ENCODE measurements at places on chromosomes 2 and 18. TPM values are rescaled to one million over a fixed set of nuclear protein-coding genes. Genes with fewer than 3 reads are reported as not detected.

DNA sequence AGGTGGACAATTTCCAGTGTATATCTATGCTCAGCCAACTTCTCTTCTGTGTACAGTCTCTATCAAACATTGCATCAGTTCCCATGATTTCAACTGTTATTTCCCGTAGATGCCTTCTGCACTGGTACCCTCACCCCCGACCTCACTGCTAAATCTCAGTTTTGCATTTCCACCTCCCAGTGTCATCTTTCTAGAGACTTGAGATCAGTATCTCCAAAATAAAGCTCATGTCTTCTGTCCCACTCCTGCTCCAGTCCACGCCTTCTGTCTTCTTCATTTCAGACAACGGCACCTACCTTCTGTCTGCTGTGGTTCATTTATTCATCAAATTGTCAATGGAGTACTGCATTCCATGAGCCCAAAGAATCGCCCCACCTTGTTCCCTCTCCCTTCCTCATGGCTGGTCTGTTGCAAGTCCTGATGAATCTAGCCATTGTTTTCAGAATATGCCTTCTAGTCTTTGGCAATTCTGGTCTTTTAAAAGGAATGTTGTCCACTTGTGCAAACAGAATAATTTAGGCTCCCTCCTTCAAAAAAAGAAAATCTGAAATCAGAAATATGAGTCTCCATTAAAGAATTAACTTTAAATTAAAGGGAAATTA, 23.3 kb upstream of the NPAS2 start:
- DNase-seq = no peak

- no peak for DNase-seq
Measured at GRCh38 chr2:236753606-236754270, 184.1 kb downstream of the ACKR3 start.

Gene PROM2
- polyA plus RNA-seq = 44.5 TPM

GRCh38 chr2:188293601-188294351, 2.1 kb downstream of the GULP1 start:
- peak; percentile 70 for DNase-seq

DNA sequence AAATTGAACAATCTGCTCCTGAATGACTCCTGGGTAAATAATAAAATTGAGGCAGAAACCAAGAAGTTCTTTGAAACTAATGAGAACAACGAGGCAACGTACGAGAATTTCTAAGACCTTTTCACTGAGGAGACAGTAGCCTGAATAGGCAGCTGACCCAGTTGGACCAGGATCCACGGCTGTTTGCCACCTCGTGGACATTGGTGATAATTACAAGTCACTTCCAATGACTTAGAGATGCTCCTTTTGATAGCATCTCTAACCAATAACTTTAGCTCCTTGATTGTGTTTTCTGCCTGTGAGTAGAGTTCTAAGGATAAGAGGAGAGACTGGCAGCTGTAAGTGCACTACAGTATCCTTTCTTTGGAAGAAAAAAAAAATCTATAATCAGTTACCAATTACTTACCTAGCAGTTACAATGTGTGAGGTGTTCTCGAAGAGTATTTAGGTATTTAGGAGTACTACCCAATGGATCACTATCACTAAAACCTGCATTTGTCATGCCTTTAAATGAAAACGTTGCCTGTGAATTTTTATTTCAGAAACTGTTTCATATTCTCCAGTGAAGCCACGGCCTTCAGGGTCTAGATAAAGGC, 31.3 kb upstream of the CNTNAP5 start:
- peak; percentile 7 for DNase-seq

- no peak for DNase-seq
Measured at GRCh38 chr2:46979571-46979979, 64.0 kb upstream of the MCFD2 start.

Gene HOXD12
- polyA plus RNA-seq = 0.34 TPM

DNA sequence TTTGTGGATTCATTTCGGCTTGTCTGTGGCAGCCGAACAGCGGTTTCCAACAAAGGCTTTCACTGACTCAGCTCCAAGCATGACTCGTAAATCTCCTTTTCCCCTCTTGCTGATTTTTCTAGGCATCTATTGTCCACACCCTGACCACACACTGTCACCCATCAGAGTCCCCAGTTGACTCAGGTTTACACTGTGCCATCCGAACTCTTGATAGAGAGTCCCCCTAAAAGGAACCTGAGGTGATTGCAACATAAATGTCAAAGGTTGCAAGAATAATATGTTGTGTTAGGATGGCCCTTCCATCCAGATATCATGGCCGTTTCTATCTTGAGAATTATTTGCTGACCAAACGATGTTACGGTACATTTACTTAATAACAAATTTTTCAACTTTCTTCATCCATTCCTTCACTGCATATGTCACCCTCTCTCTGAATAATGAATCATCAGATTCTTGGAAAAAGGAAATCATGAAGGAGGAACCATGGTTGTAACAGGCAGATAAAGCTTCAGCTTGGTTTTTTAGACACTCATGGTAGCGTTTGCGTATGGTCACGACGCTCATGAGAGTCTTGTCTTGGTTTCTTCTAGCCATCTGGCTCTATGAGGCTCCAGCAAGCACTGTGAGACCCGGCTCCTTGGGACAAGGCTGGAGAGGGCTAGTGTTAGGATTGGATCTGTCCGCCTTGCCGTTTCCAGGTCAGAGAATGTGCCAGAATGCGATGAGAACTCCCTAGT, 72.1 kb downstream of the NPAS2 start:
- no peak for DNase-seq

DNA sequence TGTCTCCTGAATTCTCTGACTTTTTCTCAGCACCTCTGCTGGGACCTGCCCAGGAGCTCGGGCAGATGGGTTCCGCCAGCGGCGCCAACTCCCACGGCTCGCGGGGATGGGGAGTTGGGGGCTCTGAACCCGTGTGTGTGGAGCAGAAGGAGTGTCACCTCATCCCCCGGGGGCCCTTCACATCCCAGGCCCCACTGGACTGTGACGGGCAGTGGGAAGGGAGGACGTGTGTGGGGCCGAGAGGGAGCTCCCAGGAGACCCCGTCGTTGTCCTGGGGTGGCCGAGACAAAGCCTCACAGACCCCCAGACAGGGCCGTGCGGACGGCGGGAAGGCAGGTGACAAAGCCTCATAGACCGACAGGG, 130.0 kb upstream of the CTDP1 start:
- no peak for DNase-seq

Gene PGAP1
- 29.1 TPM for polyA plus RNA-seq

- DNase-seq = no peak
Measured at GRCh38 chr2:19021100-19021476, 337.3 kb downstream of the OSR1 start.

- DNase-seq = no peak
Measured at GRCh38 chr2:33442528-33443079, 33.8 kb upstream of the RASGRP3 start.

GRCh38 chr18:35999925-36000324, 27.4 kb downstream of the RMP24 start:
- no peak for DNase-seq

DNA sequence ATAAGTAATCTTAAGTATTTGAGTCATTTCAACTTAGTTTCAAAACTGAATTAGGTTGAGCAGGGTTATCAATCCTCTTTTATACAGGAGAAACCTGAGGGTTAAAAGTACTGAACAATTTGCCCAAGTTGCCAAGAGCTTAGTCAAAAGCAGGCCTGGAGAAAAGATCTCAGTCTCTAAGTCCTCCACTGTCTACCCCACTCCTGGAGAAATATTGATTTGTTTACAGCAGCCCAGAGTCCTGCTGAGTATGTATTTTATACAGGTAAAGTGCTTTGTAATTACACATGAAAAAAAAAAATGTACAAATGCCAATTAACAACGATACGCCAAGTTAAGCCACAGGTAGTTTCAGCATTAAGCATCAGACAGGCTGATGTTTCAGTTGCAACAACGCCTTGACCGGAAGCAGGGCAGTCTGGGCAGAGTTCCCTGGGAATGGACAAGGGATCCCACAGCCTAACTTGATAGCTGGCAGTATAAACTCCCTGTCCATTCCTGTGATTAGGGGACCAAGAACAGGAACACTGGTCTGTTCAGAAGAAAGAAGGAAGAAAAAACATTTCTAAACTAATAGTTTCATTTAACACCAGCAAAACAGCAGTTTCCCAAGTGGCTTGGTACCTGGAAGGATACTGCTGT, 132.9 kb downstream of the MYO5B start:
- no peak for DNase-seq

DNA sequence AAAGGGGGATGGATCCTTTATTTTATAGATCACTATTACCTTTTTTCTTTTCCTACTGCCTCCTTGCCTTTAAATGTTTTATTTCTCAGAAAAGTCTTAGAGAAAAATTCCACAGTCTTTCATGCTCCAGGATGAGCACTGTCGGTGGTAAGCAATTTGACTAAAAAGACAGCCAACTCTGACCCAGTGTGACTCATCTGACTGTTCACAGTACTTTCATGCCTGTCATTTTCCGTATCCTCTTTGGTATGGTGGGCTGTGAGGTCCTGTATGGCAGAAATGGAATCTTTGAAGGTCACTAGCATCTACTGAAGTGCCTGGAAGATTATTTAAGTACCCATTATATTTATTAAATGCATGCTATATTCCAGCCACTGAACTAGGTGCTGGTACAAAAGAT, 2.1 kb upstream of the RFTN2 start:
- DNase-seq = no peak

Gene SIX2
- polyA plus RNA-seq = 30.4 TPM

DNA sequence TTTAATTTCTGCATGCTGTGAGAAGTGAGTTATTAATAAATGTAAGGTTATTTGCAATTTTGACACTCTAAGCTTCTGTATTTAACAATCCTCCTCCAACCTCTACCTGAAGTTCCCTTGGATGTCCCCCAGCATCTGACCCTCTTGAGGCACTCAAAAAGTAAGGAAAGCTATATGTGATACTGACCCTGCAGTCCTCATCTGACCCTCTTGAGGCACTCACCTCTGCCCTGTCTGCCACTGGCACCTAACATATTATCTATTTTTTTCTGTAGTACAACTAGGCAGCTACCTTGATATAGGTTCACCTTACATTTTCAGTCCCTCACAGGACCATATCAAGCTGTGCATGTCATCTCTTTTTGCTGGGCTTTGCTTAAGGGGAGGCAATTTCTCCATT, 583.4 kb upstream of the PKDCC start:
- DNase-seq = no peak

DNA sequence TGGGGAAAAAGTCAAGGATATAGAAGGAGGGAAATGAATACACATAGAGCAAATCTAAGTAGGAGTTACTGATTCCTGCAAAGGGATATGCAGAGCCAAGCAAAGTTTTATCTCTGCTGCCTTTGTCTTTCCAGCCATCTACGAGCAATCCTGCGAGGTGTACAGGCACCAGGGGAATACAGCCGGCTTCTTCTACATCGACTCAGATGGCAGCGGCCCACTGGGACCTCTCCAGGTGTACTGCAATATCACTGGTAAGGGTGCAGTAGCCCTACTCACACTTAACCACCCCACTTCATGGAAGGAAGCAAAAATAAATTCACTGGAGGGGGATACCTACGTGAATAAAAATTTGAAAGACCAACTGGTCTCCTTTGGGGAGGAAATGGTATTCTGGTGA, 584.6 kb downstream of the CNTNAP5 start:
- no peak for DNase-seq

DNA sequence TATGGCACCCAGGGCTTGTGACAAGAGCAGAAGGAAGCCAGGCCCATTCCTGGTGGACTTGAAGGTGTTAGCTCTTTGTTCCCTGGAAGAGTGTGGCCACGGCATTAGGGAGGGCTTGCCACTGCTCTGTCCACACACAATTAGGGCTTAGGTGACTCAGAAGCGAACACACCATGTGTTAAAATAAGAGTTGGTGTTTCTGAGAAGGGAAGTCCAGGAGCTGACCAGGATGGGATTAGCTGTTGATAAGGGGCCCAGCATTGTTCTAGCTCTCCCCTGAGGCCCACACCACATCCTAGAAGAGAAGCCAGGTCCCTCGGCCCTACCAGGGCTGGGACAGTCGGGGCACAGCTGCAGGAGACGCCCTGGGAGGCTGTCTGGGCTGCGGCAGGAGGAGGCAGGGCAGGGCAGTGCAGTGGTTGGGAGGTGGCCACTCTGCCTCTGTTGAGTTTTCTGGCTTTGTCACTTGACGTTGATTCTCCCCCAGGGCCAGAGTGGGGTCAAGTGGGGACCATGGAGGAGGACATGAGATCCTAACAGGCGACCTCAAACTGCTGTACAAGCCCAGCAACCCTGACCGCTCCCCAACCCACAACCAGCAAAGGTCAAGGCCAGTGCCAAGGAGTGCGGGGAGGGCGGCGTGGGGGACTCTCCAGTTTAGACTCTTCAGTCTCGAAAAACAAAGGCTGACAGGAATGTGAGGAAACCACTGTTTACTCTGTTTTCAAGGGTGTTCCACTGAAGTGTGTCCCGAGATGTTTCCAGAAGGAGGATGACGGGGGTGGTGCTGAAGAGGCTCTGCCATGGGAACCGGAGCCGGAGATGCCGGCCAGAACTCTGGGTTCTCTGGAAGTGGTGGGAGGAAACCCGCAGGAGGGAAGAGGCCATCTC, 16.8 kb downstream of the GNLY start:
- no peak for DNase-seq

- DNase-seq = peak; percentile 87
Measured at GRCh38 chr2:64404002-64404731, 49.8 kb upstream of the LGALSL start.

Gene MAP3K19
- 1.1 TPM for polyA plus RNA-seq

All from renal pelvis (tissue), 12 donors.